Head of caudate nucleus (tissue), 42 donors: ENCODE measurements at places on chromosomes 1 and 21.
A peak's percentile ranks its signal among the peaks of the same experiment; 100 is the strongest.

DNA sequence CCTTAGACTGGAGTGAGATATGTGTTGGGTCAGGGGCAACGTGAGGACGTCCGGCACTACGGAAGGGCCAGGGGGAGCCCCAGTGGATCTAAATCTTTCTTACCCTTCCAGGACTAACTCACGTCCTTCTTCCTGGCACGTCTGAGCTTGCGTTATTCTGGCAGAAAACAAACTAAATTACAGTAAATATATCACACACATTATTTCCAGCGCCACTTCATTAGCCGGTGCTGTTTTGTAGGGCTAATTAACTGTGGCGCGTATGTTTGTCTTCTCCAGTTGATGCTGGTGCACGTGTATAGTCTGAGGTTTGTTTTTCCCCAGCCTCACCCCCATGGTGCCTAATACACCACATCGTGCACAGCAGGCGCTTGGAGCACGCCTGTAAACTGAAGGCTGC lies 59.2 kb downstream of the TLR5 start:
- DNase-seq: no peak

- DNase-seq: no peak
Measured at GRCh38 chr1:239418681-239419080, 32.3 kb downstream of the CHRM3 start.

GRCh38 chr1:201625851-201626251 lies 86.9 kb downstream of the NAV1 start:
- DNase-seq: no peak

DNA sequence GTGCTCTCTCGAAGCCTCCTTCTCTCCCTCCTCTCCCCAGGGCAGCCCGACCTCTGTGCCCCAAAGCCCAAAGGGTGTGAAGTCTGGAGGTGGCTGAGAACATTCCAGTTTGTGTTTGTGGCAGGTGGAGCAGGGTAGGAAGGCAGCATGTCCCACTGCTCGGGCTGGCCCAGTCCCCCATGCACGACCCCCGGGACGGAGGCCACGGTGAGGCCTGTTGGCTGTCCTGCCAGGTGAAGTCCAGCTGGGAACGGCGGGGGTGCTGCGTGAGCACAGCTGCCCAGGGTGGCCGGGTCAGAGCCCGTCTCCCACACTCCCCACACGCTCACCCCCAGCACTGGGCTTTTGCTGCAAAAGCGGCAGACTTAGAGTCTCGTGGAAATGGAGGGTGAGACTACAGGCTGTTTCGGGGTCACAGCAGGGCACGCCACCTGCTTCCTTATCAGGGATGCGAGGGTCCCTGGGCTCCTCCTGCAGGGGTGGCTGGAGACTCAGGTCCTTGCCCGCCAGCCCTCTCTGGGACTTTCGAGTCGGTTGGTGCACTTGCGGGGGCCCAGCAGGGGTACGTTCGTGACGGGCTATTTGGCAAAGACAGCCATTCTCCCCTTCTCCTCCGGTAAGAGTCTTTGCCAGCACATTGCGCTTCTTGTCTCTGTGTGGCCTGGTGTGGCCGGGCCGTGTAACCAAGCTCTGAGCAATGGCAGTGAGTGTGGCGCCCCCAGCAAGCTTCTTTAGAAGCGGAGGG lies 40.3 kb downstream of the MORN1 start:
- no peak for DNase-seq

GRCh38 chr1:210558302-210558701 lies 229.6 kb downstream of the HHAT start:
- no peak for DNase-seq

- peak; percentile 21 for DNase-seq
Measured at GRCh38 chr1:159895836-159896545, 4.0 kb downstream of the CFAP45 start.
